ENCODE measurements at places on chromosomes 3 and 15.

- peak; percentile 52 for DNase-seq
Observed at GRCh38 chr3:98556164-98557130, 24.7 kb downstream of the GPR15 start.

- DNase-seq: no peak
Observed at GRCh38 chr3:85922374-85922773, 963.6 kb downstream of the CADM2 start.

GRCh38 chr3:185504636-185505035 lies 5.8 kb upstream of the TMEM41A start:
- no peak for DNase-seq

DNA sequence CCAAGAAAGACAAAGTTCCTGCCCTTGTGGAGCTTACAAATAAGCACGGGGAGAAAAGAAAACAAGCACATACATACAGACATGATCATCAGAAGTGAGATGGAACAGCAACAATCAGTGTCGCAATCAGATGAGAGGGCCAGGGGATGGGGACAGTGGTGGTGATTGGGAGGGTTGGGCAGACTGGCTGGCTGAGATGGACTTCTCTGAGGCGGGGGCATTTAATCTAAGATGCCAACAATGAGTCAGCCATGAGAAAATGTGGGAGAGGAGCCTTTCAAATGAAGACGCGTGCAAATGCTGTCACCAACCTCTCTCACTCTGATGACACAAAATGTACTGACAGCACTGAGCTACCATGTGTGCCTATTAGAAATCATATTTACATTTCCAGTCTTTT lies 81.4 kb downstream of the NCEH1 start:
- DNase-seq: no peak

- no peak for DNase-seq
Observed at GRCh38 chr3:135178566-135178965, 383.5 kb downstream of the EPHB1 start.

GRCh38 chr3:155101398-155101797 lies 21.3 kb downstream of the MME start:
- DNase-seq: no peak

DNA sequence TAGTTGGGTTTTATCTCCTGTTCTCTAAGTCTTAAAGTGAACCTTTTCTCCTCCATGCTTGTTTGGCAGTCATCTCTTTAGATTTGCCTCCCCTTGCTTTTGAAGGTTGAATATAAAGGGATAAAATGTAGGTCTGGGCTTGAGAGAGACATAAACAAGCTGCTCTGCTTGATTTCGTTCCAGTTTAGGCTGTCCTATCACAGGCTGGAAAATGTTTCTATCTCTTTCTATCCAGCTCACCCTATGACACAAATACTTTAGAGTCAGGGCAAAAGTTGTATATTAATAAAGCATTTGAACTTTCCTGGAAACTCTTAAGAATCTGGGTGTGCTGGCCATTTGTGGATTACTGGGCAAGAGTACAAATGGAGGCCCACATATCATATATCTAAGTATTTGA lies 29.5 kb upstream of the ZBBX start:
- no peak for DNase-seq

DNA sequence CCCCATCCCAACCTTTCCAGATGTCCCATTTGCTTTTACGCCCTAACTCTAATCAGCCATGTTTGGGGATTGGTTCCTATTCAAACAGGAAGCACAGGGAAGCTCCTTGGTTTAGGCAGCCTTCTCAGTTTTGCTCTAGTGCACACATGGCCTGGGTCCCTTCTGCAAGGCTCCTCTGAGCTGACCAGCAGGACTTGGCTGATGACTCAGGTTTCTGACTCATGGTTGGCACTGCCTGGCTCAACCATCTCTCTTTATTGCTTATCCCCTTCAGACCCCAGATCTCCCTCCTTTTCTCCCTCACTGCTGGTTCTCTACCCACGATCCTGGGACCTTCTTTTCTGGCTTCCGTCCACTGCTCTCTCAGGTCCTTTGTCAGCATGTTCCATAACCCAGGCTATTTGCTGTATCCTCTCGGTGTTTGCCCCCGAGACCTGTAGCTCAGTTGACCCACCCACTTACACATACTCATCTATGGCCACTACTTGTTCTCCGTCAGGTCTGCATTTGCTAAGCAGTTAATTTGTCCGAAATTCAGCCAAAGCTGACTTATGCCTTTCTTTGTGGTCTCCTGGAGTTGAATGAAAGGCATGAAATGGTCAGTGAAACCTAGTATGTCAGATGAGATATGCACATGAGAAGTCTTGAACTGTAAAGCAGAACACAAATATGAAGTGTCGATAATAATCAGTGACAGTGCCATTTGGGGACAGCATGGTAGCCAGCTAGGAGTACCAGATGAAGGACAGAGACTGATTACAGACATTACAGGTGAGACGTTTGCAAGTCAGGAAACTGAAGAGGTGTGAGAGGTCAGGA lies 323.5 kb upstream of the ROPN1 start:
- no peak for DNase-seq

GRCh38 chr3:180048103-180048502 lies 11.4 kb upstream of the PEX5L start:
- no peak for DNase-seq

DNA sequence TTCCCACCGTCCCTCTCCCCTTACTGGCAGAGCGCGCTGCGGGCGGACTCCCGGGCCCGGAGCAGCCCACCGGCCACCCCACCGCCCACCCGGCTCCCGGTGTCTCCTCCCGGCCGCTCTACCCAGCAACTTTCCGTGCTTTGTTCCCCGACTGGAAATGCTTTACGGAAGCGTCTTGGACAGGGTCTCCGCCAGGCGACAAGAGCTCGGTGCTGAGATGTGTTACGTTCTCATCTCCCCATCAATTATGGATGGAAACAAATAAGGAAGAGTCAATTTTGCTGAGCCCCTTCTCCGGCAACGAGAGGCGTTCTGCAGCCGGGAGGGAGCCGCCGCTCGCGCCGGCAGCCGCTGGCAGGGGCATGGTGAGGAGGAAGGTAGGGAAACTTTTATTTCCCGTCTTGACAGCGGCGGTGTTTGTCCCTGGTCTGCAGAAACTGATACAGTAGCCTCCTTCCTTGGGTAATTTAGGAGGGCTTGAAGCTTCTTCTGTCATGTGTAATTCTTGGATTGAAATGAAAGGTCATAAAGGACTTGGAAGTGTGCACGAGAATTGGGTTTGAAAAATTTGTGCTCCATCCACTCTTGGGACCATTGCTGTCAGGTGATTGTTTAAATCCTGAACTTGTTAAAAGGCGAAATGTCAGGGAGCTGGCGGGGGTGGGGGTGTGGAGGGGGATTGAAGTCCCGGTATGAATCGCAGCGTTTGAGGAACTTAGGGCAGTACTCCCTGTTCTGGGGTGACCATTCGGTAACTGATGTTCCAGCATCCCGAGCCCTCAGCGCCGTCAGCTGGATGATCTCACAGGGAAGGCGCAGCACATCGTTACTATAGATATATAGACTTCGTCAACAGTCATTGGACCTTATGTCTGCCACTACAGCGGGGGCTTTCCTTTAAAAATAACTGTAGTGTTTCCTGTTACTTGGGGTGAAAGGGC lies 1.5 kb downstream of the SEMA6D start:
- DNase-seq: no peak

- DNase-seq: peak; percentile 33
Observed at GRCh38 chr3:184325715-184326369, 11.4 kb downstream of the EIF4G1 start.

DNA sequence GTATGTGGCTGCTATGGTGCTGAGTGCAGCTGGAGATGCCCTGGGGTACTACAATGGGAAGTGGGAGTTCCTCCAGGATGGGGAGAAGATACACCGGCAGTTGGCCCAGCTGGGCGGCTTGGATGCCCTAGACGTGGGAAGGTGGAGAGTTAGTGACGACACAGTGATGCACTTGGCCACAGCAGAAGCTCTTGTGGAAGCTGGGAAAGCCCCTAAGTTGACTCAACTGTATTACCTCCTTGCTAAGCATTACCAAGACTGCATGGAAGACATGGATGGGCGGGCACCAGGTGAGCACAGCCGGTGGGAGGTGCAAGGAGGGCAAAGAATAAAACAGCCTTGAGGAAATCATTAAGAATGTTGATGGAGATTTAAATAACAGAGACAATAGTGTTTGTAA lies 2.9 kb downstream of the ADPRH start:
- DNase-seq: no peak

DNA sequence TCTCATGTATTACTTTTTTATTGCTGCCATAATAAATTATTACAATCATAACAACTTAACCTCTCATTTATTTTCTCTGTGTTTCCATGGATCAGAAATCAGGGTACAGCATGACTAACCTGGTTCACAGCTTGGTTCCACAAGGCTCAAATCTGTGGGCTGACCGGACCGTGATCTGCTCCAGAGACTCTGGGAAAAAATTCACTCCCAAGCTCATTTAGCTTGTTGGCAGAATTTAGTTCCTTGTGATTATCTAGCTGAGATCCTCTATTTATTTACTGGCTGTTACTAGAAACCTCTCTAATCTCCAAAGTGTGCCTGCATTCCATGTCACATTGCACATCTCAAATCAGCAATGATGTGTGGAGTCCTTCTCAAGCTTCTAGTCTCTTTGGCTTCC lies 386.6 kb downstream of the DIPK2A start:
- DNase-seq: no peak

- no peak for DNase-seq
Observed at GRCh38 chr3:193095366-193095765, 145.7 kb upstream of the PLAAT1 start.

DNA sequence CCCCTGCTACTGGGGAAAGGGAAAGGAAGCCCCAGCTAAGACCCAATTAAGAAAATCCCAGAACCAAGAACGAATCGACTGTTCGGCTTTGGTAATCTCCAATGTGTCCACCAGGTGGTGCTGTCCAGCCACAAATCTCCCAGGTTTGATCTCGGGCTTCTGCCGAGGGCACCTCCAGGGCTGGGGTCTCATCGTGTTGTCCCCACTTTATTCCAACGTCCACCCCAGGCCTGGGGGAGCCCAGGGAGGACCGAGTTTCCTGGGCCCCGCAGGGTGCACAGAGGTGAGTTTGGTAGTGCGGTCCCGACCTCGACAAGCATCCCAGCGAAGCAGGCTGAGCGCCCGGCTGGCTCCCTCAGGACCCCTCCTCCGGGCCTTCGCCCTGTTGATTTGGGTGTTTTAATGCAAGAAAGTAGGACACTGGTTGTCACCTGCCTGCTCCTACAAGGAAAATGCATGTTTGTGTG lies 185.1 kb downstream of the GOLGA6L6 start:
- DNase-seq: peak; percentile 76

DNA sequence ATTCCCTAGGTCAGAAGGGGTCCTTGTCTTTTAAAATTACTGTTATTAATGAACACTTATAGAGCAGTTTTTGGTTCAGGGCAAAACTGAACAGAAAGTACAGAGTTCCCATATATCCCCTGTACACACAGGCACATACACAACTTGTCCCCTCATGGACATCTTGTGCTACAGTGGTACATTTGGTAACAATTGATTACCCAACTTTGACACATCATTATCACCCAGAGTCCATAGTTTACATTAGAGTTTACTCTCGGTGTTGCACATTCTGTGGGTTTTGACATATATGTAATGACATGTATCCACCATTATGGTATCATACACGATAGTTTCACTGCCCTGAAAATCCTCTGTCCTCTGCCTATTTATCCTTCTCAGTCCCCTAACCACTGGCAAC lies 984 bp upstream of the EDC3 start:
- DNase-seq: no peak

- DNase-seq: no peak
Observed at GRCh38 chr3:151856118-151856517, 17.3 kb upstream of the SUCNR1 start.

GRCh38 chr3:66138336-66139313 lies 82.2 kb upstream of the SLC25A26 start:
- DNase-seq: no peak

DNA sequence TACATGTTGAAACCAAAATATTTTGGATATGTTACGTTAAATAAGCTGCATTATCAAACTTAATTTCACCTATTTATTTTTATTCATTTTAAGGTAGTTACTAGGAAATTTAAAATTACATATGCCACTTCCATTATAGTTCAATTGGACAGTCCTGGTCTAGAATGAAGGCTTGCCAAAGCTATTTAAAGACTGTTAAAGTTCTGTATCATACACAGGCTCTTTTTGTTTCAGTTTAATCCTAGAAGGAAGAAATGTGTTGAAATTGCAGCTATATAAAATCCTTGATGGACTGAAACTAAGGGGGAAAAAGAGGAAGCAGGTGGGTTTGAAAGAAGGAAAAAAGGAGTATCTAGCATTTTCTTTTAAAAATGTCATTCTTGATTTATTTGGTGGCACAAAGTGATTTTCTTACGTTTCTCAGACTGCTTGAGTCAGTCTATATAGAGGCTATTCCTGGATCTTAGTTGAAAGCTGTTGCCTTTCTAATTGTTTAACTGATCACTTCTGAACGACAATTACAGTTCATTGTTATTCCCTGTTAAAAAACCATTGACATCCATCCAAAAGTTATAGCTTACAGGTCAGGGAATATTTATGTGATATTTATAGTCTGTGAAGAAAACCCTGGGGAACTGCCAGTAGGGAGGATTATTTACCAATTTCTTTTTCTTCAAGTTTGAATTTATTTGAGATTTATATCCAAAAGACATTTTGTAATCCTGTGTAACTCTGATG lies 195.0 kb downstream of the RORA start:
- no peak for DNase-seq

DNA sequence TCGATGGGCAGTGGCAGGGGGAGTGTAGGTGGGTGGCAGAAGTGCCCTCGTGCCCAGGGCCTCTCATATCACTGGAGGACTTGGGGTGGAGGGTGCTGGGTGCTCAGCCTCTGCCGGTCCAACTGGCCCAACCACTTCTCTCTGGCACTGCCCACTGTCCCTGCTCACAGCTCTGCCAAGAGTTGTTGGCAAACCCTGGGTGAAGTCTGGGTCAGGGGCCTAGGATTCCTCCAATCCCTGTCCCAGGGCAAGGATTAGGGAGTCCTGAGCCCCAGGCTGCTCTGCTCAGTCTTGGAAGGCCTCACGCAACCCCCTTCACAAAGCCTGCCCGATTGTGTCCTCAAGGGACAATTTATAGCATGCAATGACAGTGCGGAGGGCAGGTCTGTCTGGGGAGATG lies 5.2 kb upstream of the PRKCD start:
- DNase-seq: no peak

All from stimulated activated CD4-positive, alpha-beta T cell treated with anti-CD3 and anti-CD28 coated beads, TNF-alpha, amount 100 ng/mL, for 48 hours (primary cell).